Vagina (tissue), 2 donors: ENCODE measurements at places on chromosomes 1 and 21.

GRCh38 chr1:79603843-79604242 is 597.3 kb upstream of the ADGRL4 start:
- DNase-seq: no peak

DNA sequence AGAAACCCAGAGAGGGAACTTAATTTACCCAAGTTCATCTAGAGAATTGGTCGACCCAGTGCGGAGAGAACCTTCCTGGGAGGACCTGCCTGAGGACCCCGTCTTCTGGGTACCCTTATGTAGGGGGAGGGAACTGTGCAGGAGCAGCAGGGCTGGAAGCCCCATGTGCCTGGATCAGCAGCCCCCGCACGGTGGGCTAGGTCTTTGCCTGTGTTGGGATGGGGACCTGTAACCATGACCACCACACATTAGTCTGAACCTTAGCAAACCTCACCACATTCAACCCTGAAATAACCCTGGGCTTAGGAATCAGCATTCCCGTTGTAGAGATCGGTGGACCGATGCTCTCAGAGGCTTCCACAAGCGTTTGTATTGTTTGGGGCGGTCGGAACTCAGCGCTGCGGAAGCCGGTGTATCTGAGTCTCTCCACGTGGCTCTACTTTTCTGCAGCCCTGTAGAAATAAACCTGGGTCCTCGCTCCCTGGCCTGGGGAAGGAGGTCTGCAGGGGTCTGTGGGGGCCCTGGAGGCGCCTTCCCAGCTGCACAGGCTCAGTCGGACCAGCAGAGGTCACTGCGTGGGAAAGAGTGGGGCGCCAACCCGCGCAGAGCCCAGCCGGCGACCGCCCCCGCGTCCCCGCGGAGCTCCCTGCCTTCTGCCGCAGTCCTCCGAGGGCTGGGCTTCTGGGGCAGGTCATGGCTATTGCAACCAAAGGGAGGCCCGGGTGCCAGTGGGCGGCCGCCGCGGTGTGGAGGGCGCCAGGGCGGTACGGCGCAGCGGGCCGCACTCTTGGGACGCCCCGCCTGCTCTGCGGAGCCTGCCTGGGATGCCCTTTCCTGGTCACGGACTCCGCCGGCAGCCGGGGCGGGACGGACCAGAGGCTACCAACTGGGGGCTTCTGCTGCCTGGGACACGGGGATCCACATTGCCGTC is 36.2 kb upstream of the KCNA10 start:
- no peak for DNase-seq

DNA sequence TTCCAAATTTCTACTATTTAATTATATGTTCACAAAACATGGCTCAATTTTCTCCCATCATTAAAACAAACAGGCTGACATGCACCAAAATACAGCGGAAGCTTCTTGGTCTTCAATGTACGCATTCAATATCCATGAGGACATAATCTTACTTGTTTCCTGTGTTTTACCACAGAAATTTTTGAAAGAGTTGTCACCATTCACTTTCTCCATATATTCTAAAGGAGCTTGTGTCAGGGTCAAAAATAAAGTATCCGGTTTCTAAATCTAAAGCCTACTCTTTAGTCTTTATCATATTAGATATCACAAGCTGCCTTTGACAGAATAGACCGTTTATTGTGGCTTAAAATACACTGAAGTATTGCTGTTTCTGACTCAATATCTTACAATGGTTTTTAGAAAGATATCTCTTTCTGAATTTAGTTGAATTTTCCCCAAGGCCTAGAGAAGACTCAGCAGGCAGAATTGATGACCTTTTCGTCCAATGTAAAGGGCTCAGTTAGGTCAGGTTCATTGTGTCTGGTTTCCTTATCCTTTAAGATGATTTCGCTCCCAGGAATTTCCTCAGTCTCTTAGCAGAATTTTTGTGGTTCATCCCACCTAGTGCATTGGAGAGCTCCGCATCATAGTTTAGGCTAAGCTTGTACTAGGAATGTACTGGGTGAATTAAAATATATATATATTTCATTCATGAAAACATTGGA is 717.2 kb downstream of the NCAM2 start:
- no peak for DNase-seq

DNA sequence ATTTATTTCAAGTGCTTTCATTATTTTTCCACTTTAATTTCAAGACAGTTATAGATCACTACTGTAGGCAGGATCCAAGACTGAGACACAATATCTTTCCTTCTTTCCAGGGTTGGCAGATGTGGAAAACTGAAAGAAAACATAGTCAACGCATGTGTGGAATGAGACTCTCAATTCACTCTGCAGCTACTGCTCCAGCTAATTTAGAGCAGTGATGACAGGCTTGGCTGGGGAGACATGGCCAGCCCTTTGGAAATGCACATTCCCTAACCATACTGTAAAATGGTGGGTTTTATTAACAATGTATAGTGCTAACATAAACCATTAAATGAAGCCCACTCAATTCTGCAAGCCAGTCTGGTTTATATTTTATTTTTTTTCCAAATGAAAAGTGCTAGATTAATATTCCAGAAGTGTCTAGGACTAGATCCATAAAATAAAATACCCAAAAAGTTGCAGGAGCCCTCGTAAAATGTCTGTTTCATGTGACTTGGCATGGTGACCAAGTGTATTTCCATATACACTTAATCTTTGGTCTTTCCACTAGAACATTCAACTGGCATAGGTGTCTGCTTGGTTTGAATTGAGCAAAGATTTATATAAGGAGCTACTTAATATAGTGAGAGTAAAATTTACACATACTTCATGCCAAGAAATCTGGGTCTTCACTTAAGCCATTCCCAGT is 32.9 kb downstream of the COL11A1 start:
- DNase-seq: no peak

- no peak for DNase-seq
Measured at GRCh38 chr1:37519613-37520012, 5.0 kb upstream of the MEAF6 start.

DNA sequence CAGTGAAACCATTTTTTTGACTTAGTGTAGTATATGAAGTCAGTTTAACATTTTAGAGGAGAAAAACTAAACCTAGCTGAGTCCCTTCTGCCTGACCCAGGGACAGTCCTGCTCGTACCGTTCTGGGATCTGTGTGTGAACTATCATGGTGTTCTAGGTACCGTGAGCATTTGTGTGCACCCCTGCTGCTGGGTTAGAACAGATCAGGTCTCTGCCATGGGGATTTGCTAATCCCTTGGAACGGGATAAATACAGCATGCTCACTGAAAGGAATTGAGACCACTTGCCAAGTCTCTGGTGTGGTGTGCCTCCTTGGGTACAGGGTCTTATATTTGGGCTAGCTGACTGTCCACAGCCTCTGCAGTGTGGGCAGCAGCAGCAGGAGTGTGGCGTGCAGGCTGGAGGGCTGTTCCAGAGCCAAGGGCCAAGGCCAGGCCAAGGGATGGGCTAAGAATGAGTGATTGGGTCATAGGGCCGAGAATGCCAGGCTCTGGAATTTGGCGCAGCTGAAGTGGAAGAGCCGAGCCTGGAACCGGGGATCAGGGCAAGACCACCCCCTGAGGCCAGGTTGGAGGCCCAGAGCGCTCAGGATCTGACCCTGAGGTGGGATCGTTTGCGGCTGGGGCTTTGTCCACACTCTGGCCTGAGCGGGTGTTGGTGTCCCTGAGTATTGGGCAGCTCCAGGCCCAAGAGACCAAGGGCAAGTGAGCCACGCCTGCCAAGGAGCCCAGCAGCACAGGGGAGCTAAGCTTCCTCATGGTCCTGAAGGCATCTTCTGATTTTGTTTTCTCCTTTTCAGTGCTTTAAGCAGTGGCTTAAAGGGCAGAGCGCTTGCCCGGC is 66.3 kb downstream of the VPS26C start:
- no peak for DNase-seq

DNA sequence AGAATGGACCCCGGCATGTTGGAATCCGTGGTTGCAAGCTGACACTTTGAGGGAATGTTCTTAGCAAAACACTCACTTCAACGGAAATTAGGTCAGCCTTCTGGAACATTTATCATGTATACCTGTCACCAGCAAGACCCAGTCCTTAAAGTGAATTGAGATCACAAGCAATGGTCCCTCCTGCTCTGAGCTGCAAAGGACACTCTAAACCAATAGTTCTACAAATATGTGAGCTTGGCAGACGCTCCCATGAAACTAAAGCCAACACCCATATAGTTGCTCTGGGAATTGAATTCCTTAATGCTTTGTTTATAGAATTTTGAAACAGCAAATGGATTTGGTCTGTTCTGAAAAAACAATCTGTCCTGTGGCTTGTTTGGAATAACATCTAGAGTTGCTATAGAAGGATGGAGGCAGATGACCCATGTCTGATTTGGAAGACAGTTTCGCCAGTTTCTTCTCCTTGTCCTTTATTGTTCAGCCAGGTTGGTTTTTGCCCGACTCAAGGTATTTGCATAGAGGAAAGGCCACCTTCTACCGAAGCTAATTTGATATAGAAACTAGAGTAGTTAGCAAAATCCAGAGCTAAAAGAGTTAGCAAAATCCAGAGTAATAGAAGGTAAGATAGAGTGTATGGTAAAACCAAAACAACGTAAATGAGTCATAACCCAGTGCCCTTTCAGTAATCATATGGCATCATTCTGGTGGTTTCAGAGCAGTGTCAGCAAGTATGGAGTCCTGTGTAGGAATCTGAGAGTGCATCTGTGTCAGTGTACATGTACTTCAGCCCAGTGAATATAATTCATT is 236.2 kb downstream of the NFIA start:
- no peak for DNase-seq

GRCh38 chr1:26529655-26530409 is at the start of gene RPS6KA1:
Gene RPS6KA1, plus strand, starts transcription at chr1:26529761. Its CDS starts 160 bp downstream, at chr1:26529921.
- peak; percentile 81 for DNase-seq

DNA sequence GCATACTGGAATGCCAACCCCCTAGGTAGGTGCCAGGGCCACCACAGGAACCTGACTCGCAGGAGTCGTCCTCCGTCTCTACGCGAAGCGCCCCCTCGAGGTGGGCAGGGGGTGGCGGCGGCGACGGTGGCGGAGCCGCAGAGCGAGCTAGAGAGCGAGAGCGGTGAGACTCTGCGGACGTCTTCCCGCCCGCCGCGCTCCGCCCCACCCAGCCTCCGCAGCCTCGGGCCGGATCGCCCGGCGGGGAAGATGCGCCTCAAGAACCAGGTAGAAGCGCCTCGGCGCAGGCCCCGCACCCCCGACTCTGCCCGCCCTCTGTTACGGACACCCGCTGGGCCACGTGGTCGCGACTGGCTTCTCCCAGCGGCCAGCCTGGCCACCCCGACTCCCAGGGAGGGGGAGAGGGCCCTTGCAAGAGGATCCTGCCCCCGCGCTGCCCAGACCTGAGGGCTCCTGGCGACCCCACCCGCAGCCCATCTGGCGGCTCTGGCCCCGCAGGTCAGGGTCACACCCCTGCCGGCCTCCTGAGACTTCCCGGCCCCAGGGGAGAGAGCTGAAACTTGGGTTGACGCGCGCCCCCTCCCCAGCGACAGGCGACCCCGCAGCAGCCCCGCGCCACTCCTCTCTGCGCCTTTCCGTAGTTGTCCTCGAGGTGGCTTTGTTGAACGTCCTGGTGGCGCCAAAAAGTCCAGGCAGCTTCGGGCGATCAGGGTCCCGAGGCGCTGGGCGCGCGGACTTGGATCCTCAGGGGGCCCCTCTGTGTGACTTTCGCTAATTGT is 24.4 kb upstream of the AGBL4 start:
- no peak for DNase-seq

DNA sequence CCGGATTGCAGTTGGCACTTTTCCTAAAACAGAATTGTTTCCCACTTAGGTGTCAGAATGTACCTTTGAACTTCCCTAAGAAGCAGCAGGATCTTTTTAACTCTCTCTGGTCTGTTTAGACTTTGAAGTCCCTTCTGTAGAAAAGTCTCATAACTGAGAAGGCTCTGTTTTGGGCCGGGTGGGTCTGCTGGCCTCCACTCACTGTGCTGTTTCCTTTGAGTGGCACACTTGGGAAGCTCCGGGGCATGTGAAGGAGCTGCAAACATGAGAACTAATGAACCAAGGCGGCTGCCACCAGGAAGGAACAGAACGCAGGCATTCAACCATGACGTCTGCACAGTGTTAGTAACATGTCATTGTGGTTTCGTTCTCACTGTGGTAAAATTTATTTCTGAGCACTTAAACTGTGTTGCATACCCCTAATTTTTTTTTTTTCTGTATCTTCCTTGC is 19.5 kb upstream of the NCMAP start:
- DNase-seq: no peak

- no peak for DNase-seq
Measured at GRCh38 chr1:29409616-29410015, 173.3 kb downstream of the PTPRU start.

- DNase-seq: no peak
Measured at GRCh38 chr1:75908717-75909152, 23.5 kb downstream of the ASB17 start.

DNA sequence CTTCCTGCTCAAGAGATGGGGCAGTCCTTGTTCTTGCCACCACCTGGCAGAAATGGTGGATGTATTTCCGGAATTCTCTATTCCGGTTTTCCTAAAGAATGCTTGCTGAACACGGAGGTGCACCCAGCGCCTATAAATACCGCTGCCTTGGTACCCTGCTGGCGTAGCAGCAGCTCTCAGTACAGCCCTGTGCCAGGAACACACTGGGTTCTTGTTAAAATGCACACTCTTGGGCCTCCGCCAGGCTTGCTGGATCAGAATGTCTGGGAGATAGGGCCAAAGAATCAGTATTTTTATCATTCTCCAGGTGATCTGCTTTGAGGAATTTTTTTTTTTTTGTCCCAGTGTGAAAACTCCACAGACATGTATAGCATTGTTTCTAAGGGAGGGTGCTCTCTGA is 54.2 kb downstream of the IGSF5 start:
- no peak for DNase-seq
